ENCODE measurements at places on chromosomes 7 and 10.

GRCh38 chr10:1375346-1376170 lies 319.4 kb downstream of the WDR37 start:
- DNase-seq, result no peak

- DNase-seq, result no peak
Observed at GRCh38 chr7:148807436-148807835, 76.7 kb downstream of the EZH2 start.

GRCh38 chr7:50542132-50542531 lies 23.1 kb downstream of the DDC start:
- no peak for DNase-seq

GRCh38 chr10:22554461-22555182 lies 159.8 kb downstream of the PIP4K2A start:
- DNase-seq, result no peak
